Stimulated activated CD4-positive, alpha-beta T cell treated with anti-CD3 and anti-CD28 coated beads, Interleukin-4, amount 100 ng/mL, for 24 hours (primary cell): ENCODE measurements at places on chromosomes 4 and X.
A peak's percentile ranks its signal among the peaks of the same experiment; 100 is the strongest.

GRCh38 chr4:46249516-46249915 lies 125.7 kb upstream of the GABRG1 start:
- no peak for DNase-seq

DNA sequence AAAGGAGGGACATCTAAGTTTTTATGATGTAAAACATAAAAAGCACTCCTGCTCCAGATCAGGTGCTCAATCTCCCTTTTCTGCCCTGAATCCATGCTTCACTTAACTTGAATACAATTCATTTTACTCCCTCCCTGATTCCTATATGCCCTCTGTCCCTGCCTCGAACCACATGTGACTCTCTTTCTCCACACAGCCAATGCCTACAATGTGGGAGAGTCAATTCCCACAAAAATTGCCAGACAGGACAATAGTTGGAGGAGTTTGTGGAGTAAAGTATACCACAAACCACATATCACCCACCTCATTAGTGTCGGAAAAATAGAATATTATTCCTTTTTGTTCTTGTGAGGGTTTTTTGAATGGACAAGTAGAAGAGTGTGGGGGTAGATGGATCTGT lies 9.7 kb downstream of the AMMECR1 start:
- DNase-seq, result no peak

DNA sequence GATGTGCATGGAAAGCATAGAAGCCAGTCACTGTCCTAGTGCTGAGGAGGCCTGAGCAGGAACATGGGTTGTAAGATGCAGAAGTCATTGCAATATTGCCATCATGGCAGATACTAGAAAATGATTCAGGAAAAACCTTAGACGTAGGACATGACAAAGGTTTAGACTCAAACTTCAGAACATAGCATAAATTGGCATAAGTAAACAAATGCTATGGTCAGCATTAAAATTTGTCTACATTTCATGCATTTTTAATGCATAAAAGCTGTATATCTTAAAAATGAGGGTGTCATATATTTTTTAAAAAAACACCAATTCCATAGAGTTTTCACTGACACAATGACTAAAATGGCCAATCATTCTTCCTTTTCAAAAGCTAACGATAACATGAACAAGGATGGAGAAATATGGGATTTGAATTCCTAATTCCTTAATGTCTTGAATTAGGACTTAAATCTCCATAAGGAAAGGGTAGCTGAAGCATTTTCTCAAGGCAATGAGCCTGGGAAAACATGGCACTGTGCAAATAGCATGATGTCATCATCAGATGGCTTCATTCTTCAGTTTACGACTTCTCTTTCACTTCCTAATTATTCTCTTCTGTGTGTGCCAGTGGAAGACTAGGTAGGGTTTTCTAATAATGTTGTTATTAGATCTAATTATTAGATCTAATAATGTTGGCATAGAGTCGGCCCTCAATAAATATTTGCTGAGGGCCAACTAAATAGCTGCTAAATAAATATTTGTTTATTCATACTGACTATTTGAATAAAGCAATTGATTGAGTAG lies 125.1 kb upstream of the FRG1 start:
- DNase-seq, result no peak

- DNase-seq, result no peak
Observed at GRCh38 chr4:184200296-184200695, 17.4 kb downstream of the ENPP6 start.

- DNase-seq, result no peak
Observed at GRCh38 chr4:148238086-148238485, 204.1 kb downstream of the NR3C2 start.

DNA sequence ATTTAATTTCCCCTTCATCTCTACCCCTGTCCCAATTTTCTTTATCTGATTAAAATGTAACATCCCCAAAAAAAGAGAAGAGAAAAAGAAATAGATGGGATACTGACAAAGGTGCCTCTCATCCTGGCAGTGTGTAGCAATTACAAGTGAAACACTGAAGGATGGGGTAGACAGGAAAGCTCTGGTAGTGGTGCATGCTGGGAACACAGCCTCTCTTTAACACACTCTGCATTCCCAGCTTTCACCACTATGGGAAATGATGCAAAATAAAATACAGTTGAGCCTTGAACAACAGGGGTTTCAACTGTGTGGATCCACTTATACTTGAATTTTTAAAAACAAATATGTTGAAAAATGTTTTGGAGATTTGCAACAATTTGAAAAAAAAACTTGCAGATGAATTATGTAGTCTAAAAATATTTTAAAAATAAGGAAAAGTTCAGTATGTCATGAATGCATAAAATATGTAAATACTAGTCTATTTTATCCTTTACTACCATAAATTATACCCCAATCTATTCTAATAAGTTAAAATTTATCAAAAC lies 239.2 kb upstream of the DDX53 start:
- no peak for DNase-seq

DNA sequence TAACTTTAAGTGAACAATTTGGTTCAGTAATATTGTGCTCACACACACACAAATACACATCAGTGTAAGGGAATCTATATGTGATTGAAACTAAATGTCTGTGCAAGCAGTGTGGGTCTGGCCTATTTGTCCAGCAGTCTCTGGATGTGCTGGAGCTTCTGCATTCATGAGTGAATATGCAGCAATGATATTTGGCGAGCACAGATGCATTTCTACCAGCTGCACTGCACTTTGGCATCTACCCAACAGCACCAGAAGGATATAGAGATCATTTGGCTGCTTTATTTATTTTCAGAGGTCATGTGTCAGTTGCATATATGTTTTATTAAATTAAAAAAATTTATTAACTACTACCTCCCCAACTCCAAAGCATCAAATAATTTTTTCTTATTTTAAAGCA lies 613.4 kb upstream of the NR3C2 start:
- DNase-seq, result no peak

DNA sequence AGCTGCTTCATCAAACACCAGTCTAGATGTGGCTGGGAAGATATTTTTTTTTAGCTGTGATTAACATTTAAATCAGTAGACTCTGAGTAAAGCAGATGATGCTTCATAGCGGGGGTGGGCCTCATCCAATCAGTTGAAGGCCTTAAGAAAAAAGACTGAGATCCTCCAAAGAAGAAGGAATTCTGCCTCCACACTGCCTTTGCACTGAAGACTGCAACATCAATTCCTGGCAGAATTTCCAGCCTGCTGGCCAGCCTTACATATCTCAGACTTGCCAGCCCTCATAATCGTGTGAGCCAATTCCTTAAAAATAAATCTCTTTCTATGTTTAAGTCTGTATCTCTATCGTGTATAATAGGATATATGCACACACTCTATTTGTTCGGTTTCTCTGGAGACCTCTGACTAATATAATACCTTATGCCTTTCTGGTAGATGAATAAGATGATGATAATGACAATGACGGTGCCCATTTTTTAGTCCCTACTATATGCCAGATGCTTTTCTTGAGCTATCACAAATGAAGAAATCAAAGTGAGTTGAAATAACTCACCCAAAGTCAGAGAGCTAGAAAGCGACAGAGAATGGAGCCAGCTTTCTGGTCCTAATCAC lies 66.1 kb upstream of the SOD3 start:
- no peak for DNase-seq

DNA sequence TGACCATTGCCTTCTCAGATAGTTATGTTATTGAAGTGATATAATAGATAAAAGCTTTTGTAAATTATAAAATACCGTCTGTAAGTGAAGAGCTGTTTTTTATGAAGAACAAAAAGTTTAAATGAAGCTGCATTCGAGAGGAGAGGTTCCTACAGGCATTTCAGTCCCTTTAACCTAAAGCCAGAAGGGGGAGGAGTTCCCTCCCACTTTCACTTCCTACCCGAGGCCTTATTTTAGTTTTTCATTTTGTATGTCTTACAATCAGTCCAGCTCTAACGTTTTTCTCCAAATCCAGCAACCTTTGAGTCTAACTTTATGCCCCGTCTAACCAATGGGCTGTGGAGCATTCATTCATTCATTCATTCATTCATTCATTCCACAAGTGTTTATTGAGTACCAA lies 16.5 kb upstream of the SOX3 start:
- no peak for DNase-seq

DNA sequence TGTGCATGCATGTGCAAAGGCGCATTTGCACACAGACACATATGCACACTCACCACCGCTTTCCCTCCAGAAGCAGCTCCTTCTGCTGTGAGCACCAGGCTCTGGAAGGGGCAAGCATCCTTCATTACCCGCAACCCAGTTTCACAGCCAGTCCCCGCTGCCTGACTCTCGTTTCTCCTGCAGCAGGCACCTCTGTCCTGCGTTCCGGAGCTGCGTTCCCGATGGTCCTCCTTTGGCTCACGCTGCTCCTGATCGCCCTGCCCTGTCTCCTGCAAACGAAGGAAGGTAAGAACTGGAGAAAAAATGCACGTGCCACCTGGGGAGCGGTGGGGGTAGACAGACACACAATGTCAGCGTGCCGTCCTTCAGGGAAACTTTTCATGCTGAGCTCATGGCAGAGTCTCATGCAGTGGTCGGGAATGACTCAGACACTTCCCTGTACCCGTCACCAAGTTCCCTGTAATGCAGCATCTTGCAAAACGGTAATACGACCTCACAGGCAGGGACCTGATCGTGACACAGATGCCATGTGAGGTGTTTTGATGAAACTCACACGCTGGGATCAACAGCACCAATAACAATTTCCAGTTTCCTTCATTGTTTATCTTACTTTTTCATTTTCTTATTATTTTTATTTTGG lies 5.1 kb downstream of the IL3RA start:
- no peak for DNase-seq

DNA sequence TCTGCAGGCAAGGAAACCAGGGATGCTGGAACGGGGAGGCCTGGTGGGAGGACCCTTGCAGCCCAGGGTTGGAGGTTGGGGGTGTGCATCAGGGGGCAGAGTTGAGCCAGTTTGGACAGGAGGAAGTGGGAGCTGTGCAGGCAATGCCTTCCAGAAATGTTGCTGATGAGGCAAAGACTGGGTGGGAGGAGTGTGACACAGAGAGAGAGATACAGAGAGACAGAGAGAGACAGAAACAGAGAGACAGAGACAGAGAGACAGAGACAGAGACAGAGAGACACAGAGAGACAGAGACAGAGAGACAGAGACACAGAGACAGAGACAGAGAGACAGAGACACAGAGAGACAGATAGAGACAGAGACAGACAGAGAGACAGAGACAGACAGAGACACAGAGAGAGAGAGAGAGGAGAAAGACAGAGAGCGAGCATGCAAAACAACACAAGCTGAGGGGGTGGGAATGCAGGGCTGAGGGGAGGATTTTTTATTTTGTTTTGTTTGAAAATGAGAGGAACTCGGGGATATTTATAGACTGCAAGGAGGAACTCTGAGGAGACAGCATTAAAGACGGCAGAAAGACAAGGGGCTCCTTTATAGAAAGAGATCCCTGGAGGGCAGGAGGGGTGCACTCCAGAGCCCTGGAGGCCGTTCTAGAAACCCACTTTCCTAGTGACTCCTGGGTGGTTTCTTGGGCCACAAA lies 1.9 kb upstream of the HAUS3 start:
- DNase-seq, result no peak

DNA sequence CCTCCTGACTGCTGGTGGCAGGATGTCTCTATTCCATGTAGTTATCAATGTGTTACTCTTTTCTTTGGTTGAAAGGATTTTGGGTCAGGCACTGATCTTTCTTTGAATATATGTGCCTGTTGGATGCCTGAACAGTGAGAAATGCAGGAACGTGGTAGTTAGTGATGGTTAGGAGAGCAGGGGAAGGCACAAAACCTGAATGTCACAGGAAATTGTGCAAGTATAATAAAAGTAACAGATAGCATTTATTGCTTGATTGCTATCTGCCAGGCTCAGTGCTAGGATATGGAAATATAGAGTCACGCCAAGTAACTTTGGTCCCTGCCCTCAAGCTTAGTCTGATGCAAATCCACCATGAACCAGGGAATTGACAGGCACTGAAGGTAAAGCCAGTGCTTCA lies 219.8 kb upstream of the FAT1 start:
- no peak for DNase-seq

- no peak for DNase-seq
Observed at GRCh38 chrX:19718642-19719041, 168.8 kb downstream of the SH3KBP1 start.

GRCh38 chr4:109559625-109559982 lies 442 bp upstream of the MCUB start:
- DNase-seq, result peak; percentile 47

DNA sequence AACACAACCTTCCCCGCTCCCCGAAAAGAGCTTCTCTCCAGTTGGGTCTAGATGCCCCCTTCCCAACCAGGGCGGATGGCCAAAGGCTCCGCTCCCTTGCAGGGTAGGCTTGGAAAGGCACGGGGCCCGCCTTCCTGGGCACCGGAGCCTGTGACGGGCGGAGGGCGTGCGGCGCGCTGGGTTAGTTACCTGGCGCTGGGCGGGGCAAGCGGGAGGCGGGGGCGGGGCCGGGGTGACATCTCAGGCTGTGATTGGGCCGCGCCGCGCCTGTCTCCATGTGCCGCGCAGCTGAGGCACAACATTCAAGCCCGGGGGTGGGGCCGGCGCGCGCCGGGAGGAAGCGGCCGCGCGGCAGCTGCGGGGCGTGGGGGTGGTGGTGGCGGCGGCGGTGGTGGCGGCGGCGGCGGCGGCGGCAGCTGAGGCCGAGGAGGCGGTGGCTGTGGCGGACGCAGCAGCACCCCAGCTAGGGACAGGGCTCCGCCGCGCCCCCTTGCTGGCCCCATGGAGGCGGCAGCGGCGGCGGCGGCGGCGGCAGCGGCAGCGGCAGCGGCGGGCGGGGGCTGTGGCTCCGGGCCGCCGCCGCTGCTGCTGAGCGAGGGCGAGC lies at the start of gene REPS2:
Gene REPS2, plus strand, starts transcription at position 298 of the 604 bp plus-strand sequence. Its CDS starts 204 bp downstream, at position 502.
- peak; percentile 74 for DNase-seq

GRCh38 chr4:140237616-140238350 lies 83.8 kb upstream of the MAML3 start:
- no peak for DNase-seq

DNA sequence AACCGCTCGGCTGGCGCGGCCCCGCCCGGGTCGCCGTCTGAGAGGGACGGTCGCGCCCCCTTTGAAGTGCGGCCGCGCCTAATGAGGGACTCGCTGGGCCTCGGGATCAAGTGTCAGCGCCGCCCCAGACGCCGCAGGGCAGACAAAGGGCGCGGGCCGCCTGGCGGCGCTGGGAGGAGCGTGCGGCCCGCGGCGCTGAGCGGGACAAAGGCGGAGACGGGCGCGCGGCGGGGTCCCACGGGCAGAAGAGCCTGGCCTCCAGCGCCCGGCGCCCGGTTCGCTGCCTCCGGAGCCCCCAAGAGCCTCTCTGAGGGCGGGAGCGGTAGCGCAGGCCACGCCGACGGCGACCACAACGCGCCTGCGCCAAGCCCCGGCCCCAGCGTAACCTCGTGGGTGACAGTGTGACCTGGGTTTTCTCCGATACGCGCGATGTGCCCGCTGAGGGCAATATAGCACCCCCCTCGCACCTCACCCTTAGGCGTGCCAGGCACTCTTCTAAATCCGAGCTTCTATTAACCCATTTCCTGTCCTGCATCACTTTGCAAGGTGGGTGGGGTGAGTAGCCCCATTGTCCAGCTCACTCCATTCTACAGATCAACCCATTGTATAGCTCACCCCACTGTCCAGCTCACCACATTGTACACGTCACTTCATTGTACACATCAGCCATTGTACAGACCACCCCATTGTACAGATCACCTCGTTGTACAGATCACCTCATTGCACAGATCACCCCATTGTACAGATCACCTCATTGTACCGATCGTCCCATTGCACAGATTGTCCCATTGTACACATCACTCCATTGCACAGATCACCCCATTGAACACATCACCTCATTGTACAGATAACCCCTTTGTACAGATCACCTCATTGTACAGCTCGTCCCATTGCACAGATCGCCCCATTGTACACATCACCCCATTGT lies 33.7 kb upstream of the STX18 start:
- peak; percentile 59 for DNase-seq
